ENCODE measurements at places on chromosomes 3 and 15. TPM values are rescaled to one million over a fixed set of nuclear protein-coding genes. Genes with fewer than 3 reads are reported as not detected.

Gene GOLGA8T
- 0.72 TPM for total RNA-seq

Gene GPR149
- not detected for total RNA-seq

Gene CADM2
- total RNA-seq: 0.38 TPM

Gene SOX14
- not detected for total RNA-seq

Gene LRCH3
- 87.7 TPM for total RNA-seq

Gene RYR3
- total RNA-seq: not detected

Gene GOLGA6L9
- total RNA-seq: 3.8 TPM

Gene RASL12
- not detected for total RNA-seq

Gene RFX7
- 37.5 TPM for total RNA-seq

Gene FAM107A
- total RNA-seq: not detected

Gene ZNF80
- total RNA-seq: 1.1 TPM

Gene FYCO1
- total RNA-seq: 43.3 TPM

Gene EFHB
- total RNA-seq: 1.5 TPM

Gene USP4
- total RNA-seq: 111 TPM

Gene COX5A
- 66.8 TPM for total RNA-seq

Gene STRIT1
- total RNA-seq: not detected

Gene GOLGA8K
- total RNA-seq: 0.36 TPM

Gene FETUB
- not detected for total RNA-seq

Gene TOP2B
- 175 TPM for total RNA-seq

Gene NRROS
- total RNA-seq: 18.7 TPM

Gene GPR176
- not detected for total RNA-seq

Gene MED12L
- total RNA-seq: 0.78 TPM

Gene FANCI
- 19.0 TPM for total RNA-seq

Gene C2CD4A
- total RNA-seq: 0.11 TPM

Gene KIF15
- total RNA-seq: 0.38 TPM

Gene SUSD5
- total RNA-seq: not detected

Gene GPR156
- not detected for total RNA-seq

Gene CYP11A1
- total RNA-seq: not detected

Gene TPRG1
- 52.5 TPM for total RNA-seq

Gene PIGZ
- 1.2 TPM for total RNA-seq

Gene GNB4
- 0.96 TPM for total RNA-seq

Gene RBPMS2
- not detected for total RNA-seq

Gene NR2C2
- total RNA-seq: 94.3 TPM

Gene TMIE
- 3.3 TPM for total RNA-seq

Gene ADCY5
- total RNA-seq: not detected

Gene TNFAIP8L3
- not detected for total RNA-seq

Gene DISP2
- total RNA-seq: 0.03 TPM

Gene IL17RE
- total RNA-seq: 2.4 TPM

Gene BFSP2
- not detected for total RNA-seq

Gene NPAP1
- not detected for total RNA-seq

Gene AHSG
- total RNA-seq: not detected

Gene C3orf49
- not detected for total RNA-seq

Gene LHFPL4
- not detected for total RNA-seq

Gene UQCRC1
- total RNA-seq: 73.7 TPM
